ENCODE measurements at places on chromosomes 13 and 19.

- peak; percentile 61 for DNase-seq
Measured at GRCh38 chr19:3095441-3096191, 1.5 kb downstream of the GNA11 start.

GRCh38 chr13:95497381-95497807 is 55.1 kb upstream of the CLDN10 start:
- no peak for DNase-seq

DNA sequence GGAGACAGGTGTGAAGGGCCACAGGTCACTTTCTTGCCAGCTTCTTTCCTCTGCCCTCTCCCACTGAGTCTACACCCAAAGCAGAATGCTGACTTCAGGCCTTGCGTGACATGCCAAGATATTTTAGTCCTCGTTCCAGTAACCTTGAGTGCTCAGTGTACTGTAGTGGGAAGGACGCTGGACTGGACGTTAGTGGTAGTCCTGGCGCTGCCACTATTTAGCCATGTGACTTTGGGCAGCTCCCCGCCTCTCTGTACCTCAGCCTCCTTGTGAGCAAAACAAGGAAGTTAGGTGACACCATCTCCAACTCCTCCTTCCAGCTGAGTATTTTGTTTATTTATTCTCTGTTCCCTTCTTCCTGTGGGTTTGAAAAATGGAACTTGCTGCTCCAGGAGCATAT is 86.1 kb downstream of the FRY start:
- DNase-seq, result no peak

- DNase-seq, result no peak
Measured at GRCh38 chr13:81493144-81493543, 1152.2 kb upstream of the SPRY2 start.

GRCh38 chr19:47661611-47662010 is 51.6 kb upstream of the EHD2 start:
- DNase-seq, result no peak

GRCh38 chr13:113631341-113632095 is 26.5 kb downstream of the ATP4B start:
- DNase-seq, result no peak

GRCh38 chr19:55623561-55623960 is 805 bp downstream of the ZNF784 start:
- DNase-seq, result no peak

GRCh38 chr19:57537953-57538547 is 10.9 kb downstream of the ZNF549 start:
- no peak for DNase-seq

DNA sequence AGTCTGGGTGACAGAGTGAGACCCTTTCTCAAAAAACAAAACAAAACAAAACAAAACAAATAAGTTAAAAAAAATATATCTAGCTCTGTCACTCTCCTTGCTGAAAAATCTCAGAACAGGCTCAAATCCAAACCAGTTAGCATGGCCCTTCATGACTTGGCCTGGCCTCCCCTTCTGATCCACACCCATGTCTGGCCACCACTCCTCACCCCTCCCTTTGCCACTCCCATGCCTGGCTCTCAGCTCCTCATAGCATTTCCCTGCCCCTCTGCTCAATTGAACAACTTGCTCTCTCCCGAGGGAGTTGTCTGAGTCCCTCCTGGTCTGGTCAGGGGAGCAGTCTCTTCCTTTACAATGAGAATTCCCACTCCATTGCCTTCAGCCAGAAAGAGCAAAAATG is 4.0 kb upstream of the GSX1 start:
- DNase-seq, result no peak

- DNase-seq, result no peak
Measured at GRCh38 chr19:4053423-4054324, 13.0 kb downstream of the ZBTB7A start.

GRCh38 chr19:18519962-18520847 is 1.7 kb downstream of the ELL start:
- peak; percentile 74 for DNase-seq

- DNase-seq, result no peak
Measured at GRCh38 chr13:47277774-47278173, 380.9 kb upstream of the HTR2A start.

- DNase-seq, result no peak
Measured at GRCh38 chr13:20686863-20687579, 16.5 kb upstream of the IL17D start.

GRCh38 chr13:67130444-67130843 is 99.7 kb downstream of the PCDH9 start:
- no peak for DNase-seq

- DNase-seq, result no peak
Measured at GRCh38 chr13:77118134-77118533, 91.2 kb upstream of the FBXL3 start.

GRCh38 chr19:55477905-55478304 is 1.5 kb downstream of the ZNF628 start:
- DNase-seq, result no peak

- no peak for DNase-seq
Measured at GRCh38 chr13:50613356-50613831, 230.1 kb downstream of the DLEU7 start.

- peak; percentile 20 for DNase-seq
Measured at GRCh38 chr13:78659732-78660494, 958 bp upstream of the OBI1 start.

- no peak for DNase-seq
Measured at GRCh38 chr13:75383064-75383715, 98.8 kb downstream of the TBC1D4 start.

- DNase-seq, result peak; percentile 56
Measured at GRCh38 chr19:3642987-3643673, 16.5 kb upstream of the CACTIN start.

DNA sequence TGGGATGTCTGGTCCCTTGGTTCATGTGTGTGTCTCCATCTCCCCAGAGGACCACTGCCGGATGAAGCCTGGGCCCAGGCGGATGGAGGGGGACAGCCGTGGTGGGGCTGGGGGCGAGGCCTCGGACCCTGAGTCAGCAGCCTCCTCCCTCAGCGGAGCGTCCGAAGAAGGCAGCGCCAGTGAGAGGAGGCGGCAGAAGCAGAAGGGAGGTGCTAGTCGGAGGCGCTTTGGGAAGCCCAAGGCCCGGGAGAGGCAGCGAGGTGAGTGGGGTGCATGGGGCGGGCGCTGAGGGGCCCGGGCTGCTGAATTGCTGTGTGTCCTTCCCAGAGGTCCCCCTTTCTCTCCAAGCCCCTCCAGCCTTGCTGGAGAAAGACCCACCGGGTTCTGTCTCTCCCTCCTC is 3.2 kb downstream of the CCDC106 start:
- no peak for DNase-seq

DNA sequence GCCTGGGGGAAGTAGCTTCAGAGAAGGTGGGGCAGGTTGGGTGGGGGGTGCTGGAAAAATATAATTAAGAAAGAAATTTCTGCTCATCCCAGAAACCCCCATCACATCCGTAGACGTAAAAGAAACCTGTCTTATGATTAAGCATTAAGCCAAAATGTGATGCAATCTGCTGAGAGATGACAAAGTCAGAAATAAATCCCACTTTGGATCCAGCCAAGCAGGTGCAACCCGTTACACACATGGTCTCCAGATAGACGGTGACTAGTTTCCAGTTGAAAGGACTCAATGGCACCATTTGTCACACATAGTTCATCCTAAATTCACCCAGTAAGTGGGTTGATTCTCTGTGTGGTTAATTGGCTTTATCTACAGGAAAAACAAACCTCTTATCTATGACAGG is 34.1 kb downstream of the PSG5 start:
- DNase-seq, result no peak

GRCh38 chr19:16077984-16078758 is 1.9 kb downstream of the TPM4 start:
- peak; percentile 47 for DNase-seq

GRCh38 chr13:103573446-103573845 is 507.2 kb upstream of the SLC10A2 start:
- DNase-seq, result no peak

DNA sequence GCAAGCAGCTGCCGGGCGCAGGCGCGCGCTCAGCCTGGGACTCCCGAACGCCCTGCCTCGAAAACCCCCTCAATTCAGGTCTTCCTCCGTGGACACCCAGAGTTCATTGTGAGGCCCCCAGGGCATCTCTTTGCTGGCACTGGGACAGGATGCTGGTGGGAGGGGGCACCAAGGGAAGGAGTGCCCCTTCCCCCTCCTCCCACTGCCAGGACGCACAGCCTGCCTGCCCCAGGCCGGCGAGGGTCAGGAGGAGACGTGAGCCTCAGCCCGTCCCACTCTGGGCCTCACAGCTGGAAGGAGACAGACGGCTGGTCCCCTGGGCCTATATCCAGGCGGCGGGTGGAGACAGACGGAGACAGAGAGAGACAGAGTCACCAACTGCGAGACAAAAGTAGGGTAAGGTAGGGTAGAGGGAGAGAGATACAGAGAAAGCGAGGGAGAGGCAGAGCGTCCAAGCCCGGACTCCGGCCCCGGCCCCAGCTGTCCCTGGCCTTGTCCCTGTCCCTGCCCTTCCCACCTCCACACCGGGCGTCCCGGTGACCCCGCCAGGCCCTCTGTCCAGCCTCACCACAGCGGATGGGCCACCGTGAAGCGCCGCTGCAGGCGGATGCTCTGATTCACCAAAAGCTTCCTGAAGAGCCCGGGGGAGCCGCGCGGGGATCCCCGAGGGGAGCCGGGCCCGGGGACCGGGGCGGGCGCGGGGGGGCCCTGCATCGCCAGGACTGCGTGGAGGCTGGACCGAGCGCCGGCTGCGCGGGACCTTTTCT is at the start of gene PDE4C:
Gene PDE4C, minus strand, starts transcription at position 737 of the 767 bp plus-strand sequence. Its CDS starts 23 bp downstream, at position 714.
- no peak for DNase-seq

GRCh38 chr19:39846678-39847486 is 703 bp upstream of the FBL start:
- DNase-seq, result no peak

- DNase-seq, result no peak
Measured at GRCh38 chr13:24257497-24257896, 51.9 kb upstream of the C1QTNF9 start.

All from activated CD4-positive, alpha-beta T cell treated with anti-CD3 and anti-CD28 coated beads for 48 hours (primary cell).